ENCODE measurements at places on chromosomes 7 and 10.
A peak's percentile ranks its signal among the peaks of the same experiment; 100 is the strongest.

GRCh38 chr10:1666147-1666546 lies 71.2 kb downstream of the ADARB2 start:
- no peak for DNase-seq

- DNase-seq, result no peak
These were observed 20.0 kb upstream of the CREB3L2 start for GRCh38 chr7:138021889-138022288.

DNA sequence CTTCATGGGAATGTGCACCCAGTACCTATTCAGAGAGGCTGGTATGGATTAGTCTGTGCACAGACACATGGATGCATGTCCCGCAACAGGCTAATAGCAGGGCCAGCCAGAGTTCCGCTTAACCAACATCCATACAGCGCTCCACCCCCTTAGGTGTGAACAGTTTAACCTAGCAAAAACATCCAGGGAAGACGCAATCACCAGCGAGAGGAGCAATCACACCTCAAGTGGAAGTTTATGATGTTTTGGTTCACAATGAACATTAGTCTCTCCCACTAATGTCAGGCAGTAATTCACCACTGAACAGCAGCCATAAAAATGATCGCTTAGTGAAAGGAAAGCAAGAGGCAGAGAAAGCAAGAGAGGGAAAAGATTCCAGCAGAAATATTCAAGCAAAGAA lies 91.1 kb downstream of the PLXNA4 start:
- no peak for DNase-seq

DNA sequence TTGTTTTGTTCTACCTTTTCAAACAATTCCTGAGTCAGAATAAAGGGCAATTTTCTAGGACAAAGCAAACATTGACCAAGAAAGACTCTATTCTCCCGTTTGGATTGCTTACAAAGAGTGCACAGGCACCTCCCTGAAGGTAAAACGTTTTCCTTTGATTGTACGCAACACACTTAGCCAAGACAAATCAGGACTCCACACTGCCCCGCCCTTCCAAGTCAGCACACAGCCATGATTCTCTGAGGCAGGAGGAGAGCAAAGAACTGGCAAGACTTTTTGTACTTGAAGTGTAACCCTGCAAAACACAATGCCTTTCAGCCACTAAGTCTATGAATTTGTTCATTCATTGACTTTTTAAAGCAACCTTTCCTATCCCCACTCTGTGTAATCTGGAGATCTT lies 85.0 kb upstream of the FAM180A start:
- no peak for DNase-seq

GRCh38 chr7:34851431-34851830 lies 185.9 kb downstream of the DPY19L1 start:
- DNase-seq, result no peak

GRCh38 chr10:62268399-62269114 lies at the start of gene RTKN2:
Gene RTKN2, minus strand, starts transcription at chr10:62268844. Its CDS starts 234 bp downstream, at chr10:62268610.
- DNase-seq, result peak; percentile 75

Data from activated CD4-positive, alpha-beta T cell treated with anti-CD3 and anti-CD28 coated beads, Interleukin-2, amount 10 ng/mL, durations not matched to agents 7 days and 5 days (primary cell).